CD4-positive, alpha-beta T cell treated with Interleukin-15 for 1 hour (primary cell): ENCODE measurements at places on chromosomes 1 and 21.
A peak's percentile ranks its signal among the peaks of the same experiment; 100 is the strongest.

GRCh38 chr1:91948501-91949355, 473 bp upstream of the BRDT start:
- peak; percentile 58 for DNase-seq

- DNase-seq, result no peak
Measured at GRCh38 chr1:19045898-19046880, 89.7 kb upstream of the IFFO2 start.

DNA sequence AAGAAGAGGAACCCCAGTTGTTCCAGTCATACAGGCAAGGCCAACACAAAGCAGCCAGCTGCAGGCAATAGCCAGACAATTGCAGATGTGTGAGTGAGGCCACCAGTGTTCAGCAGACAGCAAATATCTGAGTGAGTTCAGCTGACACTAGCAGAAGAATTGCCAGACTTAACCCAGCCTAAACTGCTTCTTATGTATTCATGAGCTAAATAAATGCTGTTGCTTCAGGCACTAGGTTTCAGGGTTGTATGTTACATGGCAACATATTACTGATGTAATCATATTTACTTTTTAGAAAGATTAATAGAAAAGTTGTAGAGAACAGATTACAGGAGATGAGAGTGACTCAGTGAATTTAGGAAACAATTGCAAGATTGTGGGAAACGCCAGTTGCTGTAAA, 129.8 kb upstream of the CHODL start:
- no peak for DNase-seq

GRCh38 chr1:92698932-92699331, 86.0 kb downstream of the EVI5 start:
- DNase-seq, result no peak

GRCh38 chr1:9760824-9761223, 62.9 kb downstream of the CLSTN1 start:
- no peak for DNase-seq

DNA sequence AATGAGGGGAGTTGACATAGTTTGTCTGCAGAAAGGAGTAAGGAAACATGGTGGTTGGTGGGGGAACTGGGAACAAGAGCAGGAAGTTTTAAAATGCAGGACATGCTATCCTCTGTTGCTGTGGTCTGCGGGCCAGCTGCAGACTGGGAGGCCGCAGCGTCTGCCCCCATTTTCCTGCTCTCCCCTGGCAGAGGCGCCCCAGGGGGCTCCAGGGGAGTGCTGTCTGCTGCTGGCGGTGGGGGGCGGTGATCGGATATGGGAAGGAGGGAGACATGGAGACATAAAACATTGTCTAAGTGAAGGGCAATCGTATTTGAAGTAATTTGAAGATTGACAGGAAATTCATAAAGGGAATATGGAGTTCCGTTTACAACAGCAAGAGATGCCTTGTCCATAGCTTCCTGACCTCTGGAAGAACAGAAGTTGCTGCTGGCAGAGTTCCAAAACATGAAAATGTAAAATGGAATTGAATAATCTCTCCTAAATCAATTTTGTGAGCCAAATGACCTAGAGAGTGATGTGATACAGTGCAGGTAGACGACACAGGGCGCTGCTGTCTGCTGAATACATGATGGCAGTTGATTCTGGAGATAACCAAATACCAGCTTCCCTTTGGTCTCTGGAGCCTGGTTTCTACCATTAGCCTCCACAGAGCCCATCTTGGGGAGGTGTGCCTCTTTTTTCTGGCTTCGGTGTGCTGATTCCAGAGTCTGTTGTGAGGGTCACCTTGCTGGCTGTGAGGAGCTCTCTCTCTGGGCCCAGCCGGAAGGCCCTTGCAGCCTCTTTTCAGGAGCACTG, 61.0 kb downstream of the PCBP3 start:
- no peak for DNase-seq
